ENCODE measurements at places on chromosomes 16 and 17.
A peak's percentile ranks its signal among the peaks of the same experiment; 100 is the strongest.

GRCh38 chr16:86990451-86990850, 326.7 kb downstream of the C16orf95 start:
- DNase-seq, result no peak

DNA sequence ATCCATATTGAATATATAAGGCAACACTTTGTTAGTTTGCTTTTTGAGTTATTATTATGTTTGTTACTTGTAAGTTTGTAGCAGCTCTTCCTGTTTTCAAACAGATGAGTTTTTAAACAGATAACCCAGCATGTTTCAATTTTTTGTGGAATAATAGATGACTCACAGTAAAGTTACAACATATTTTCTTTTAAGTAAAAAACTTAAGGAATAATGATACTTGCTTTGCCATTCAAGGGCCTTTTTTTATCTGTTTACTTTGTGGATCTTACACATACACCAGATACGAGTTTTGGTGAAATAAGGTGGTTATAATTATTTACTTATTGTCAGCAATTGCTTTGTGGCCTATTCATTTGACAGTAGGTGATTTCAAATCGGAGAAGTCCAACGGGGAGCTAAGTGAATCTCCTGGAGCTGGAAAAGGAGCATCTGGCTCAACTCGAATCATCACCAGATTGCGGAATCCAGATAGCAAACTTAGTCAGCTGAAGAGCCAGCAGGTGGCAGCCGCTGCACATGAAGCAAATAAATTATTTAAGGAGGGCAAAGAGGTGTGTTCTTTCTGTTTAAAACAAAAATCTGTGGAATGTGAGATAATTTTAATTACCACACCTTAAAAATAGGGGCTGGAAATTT, 66.3 kb downstream of the BPTF start:
- peak; percentile 13 for DNase-seq

GRCh38 chr17:59565959-59566324, 532 bp downstream of the DHX40 start:
- DNase-seq, result peak; percentile 92

DNA sequence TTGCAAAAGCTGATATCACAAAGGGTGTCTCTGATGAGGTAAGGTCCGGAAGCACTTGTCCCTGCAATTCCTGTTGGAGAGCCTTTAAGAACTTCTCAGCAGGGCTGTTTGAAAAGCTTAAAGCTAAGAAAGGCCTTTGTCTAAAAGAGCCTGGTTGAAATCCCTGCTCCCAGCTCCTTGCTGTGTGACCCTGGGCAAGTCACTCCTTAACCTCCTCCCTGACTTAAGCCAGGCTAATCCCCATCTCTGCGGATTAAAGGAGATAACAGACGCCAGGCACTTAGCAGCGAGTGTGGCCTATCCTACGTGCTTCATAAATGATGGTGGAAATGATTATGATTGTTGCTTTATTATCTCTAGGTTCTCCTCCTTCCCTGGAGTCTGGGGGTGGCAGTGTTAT, 368.0 kb upstream of the RBFOX1 start:
- DNase-seq, result no peak

GRCh38 chr16:3873482-3874173, 6.9 kb downstream of the CREBBP start:
- DNase-seq, result no peak

- DNase-seq, result peak; percentile 44
These were observed 17.1 kb upstream of the C17orf113 start for GRCh38 chr17:42067371-42068091.

GRCh38 chr17:32793841-32794240, 83.1 kb downstream of the MYO1D start:
- DNase-seq, result no peak

- peak; percentile 82 for DNase-seq
These were observed 592 bp upstream of the NUFIP2 start for GRCh38 chr17:29294580-29294900.

GRCh38 chr17:60355663-60356594, 36.0 kb downstream of the USP32 start:
- no peak for DNase-seq

DNA sequence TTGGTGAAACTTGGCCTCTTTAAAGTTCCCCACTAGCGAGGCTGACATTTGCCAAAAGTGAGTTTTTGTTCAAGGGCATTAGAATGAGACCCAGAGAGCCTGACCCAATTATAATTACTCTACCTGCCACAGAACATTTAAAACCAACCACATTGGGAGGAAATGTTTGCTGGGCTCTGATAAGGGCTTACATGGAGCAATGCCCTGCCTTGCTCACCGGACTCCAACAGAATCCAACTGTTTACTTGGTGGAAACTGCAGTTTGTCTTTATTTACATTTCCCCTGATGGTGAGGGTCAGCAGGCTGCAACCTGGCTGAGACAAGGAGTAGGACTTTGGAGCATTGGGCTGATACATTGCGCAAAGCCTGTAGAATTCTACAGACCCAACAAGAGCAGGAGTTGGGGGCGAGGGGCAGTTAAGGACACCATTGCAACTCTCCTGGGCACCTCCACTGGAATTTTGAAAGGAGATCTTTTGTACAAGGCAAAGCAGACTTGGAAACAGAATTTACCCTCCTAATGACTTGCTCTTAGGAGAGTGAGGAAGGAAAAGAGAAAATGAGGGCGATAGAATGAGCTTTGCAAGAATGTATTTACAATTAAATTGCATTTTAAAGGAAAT, 368.6 kb downstream of the SHISA9 start:
- DNase-seq, result no peak

GRCh38 chr17:55301521-55302406, 37.0 kb downstream of the HLF start:
- DNase-seq, result no peak

GRCh38 chr16:1461146-1461545, 13.7 kb downstream of the CLCN7 start:
- no peak for DNase-seq

GRCh38 chr16:80936410-80936809, 70.3 kb downstream of the CMC2 start:
- DNase-seq, result no peak

DNA sequence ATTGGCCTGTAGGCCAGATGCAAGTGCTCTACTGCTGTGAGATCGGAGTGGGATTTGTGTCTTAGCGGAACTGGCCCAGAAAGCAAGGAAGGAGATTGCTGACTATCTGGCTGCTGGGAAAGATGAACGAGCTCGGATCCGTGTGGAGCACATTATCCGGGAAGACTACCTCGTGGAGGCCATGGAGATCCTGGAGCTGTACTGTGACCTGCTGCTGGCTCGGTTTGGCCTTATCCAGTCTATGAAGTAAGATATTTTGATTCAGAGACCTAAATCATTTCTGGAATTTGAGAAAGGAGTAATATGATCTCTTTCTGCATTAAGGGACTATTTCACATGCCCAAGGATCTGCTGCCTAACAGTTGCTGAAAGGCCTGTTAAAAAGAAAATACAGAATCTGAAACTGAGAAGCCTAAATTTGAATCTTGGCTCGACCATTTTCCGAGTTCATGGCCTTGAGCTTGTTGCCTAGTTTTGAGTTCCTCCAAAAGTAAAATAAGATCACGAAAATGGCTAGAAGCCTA, 21.1 kb downstream of the IST1 start:
- no peak for DNase-seq

DNA sequence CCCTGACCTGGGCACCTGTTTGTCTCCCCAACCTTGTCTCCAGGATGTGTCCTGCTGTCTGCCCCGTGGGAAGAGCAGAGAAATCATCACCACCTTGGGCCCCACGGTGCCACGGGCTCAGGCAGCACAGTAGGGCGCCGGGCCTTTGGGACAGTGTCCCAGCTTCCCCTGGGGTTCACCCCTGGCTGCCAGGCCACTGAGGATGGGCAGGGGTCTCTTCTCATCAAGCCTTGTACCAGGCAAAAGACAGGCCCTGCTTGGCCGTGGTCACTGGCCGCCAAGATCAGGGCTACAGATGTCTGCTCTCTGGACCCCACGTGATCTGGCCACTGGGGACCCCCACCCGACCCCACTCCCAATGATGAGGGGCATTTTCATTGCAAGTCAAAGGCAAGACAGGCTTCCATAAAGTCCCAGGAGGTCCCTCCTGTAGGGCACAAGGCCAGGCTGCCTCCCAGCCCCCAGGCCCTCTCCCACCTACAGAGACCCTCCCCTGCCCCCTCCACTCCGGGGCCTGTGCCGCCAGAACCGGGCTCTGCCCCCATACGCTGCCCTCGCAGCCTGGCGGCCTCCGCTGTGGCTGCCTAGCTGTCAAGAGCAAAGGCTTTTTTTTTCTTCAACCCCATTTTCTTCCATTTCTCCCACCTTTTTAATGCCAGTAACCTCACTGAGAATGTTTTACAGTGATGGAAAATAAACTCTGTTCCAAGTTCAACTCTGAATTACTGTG, 14.5 kb downstream of the DNAAF8 start:
- DNase-seq, result no peak

DNA sequence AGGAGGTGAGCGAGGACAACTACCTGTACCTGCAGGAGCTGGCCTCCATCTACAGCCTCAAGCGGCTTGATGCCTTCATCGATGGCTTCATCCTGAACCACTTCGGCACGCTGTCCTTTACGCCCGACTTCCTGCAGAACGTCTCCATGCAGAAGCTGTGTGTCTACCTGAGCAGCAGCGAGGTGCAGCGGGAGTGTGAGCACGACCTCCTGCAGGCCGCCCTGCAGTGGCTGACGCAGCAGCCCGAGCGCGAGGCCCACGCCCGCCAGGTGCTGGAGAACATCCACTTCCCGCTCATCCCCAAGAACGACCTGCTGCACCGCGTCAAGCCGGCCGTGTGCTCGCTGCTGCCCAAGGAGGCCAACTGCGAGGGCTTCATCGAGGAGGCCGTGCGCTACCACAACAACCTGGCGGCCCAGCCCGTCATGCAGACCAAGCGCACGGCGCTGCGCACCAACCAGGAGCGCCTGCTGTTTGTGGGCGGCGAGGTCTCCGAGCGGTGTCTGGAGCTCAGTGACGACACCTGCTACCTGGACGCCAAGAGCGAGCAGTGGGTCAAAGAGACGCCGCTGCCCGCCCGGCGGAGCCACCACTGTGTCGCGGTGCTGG, 9.0 kb downstream of the KLHL36 start:
- no peak for DNase-seq

GRCh38 chr16:4206680-4207079, 35.2 kb downstream of the SRL start:
- DNase-seq, result no peak

DNA sequence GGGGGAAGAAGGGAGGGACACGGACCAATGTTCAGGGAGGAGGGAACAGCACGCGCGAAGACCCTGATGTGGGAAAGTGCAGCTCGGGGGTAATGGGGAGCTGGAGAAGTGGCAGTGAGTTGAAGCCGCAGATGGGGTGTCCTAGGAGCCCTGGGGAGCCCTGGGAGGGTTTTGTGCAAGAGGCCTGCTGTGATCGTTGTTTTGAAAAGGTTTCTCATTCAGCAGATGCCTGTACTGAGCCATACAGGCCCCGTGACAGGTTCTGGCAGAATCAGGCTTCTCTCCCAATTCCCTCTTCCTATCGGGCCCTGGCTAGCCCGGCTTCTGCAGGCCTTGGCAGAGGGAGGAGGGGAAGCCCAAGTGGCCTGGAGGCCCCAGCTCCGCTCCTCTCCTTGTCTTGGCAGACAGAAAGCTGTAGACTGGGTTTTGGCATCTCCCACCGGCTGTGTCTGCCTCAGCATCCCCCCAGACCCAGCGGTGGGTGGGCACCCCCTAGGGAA, 38.4 kb upstream of the EMP2 start:
- no peak for DNase-seq

Data from Kasumi-1 (cell line).